Activated T-helper 1 cell treated with anti-CD3 and anti-CD28 coated beads, Interleukin-2, amount 50 U/mL, for 16 hours (primary cell): ENCODE measurements at places on chromosomes 3 and 15.
A peak's percentile ranks its signal among the peaks of the same experiment; 100 is the strongest.

DNA sequence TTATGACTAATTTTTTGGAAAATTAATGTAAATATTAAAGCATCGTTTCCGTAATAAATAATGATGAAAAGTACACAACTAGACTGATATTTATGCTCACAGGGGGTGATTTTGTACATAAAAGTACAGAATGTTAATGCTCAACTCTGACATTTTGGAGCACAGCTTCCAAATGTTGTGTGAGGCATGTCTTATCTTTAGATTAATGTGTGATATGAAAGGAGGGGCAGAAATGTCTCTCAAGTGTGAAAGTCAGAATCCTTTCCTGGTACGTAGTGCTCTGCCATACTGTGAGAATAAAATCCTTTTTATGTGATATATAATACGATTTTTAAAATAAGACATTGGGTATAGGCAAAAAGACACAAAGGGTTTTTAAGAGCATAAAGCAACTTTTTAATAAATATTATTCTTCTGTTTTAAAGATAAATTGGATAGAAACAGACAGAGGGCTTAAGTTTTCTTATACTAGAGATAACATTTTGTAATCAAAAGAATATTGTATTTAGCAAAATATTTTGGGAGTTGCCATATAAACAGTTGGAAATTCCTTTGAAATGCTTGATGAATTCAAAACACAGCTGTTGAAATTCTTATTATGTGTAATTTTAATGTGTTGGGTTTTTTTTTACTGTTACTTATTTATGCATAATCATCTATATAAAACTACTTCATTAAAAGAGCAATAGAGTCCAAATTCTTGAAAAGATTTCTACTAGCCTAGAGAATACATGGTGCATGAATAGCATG lies 389.7 kb downstream of the RAP2B start:
- no peak for DNase-seq

DNA sequence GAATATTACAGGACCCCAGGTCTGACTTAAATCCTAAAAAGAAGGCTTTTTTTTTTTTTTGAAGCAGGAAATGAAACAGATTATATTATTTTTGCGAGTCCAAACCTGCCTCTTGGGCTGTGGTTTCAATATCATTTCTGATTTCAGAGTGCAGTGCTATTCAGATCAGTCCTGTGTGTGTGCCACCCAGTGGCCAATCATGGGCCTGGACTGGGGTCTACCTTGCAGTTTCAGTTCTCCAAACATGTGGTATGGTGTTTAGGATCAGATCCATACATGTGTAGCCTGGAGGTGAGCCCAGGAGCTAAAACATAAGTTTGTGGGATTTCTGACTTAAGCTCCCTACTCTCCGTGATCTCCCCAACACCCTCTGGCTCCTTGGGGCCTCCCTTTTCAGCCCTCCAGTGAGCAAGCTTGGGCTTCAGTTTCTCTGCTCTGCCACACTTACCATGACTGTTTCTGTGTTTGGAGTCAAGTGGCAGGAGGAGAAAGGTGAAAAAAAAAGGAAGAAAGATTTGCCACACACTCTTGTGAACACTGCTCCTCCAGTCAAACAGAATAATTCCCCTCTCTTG lies 12.1 kb upstream of the THSD4 start:
- no peak for DNase-seq

- no peak for DNase-seq
Measured at GRCh38 chr3:4643904-4644547, 150.9 kb downstream of the ITPR1 start.

DNA sequence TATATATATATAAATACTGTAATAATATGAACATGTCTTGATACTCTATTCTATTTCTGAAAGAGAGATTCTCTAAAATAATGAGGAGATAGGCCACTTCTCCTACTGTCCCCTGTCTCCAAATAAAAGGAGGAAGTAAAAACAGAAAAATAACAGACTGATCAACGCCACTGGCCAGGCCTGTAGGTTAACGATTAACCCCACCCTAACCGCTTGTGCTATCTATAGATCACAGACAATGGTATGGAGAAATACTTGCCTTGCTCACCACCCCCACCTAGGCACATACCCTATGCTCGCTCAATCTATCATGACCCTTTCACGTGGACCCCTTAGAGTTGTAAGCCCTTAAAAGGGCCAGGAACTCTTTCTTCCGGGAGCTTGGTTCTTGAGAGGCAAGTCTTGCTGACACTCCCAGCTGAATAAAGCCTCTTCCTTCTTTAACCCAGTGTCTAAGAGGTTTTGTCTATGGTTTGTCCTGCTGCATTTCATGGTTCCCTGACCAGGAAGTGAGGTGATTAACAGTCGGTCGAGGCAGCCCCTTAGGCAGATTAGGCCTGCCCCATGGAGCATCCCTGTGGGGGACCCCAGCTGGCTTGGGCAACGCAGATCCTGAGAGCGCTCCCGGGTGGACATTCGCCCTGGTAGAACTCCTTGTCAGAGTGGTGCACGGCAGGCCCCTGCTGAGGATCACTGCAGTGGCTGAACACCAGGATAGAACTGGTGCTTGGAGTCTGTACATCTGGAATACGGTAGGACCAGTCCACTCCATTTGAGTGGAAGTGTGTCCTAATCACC lies 521.8 kb upstream of the CNTN3 start:
- no peak for DNase-seq

GRCh38 chr3:11307830-11308432 lies 35.7 kb downstream of the ATG7 start:
- DNase-seq: no peak

- no peak for DNase-seq
Measured at GRCh38 chr15:80803580-80804525, 24.7 kb downstream of the CEMIP start.

GRCh38 chr3:188674595-188674994 lies 497.2 kb upstream of the TPRG1 start:
- no peak for DNase-seq

DNA sequence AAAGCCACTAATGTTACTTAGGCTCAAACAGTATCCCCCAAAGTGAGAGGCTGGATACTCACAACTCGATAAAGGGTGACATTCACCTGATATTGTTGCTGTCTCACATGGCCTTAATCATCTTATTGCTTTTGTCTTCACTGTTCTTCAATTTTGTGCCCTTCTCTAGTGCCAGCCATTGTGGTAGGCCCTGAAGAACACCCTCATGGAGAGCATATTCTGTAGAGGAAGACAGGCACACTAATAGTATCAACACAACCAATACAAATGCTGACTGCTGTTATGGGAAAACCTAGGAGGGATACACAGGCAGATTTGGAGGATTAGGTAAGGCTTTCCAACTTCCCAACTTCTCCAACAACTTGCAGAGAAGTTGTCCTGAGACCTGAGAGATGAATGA lies 4.1 kb upstream of the BLM start:
- DNase-seq: no peak

DNA sequence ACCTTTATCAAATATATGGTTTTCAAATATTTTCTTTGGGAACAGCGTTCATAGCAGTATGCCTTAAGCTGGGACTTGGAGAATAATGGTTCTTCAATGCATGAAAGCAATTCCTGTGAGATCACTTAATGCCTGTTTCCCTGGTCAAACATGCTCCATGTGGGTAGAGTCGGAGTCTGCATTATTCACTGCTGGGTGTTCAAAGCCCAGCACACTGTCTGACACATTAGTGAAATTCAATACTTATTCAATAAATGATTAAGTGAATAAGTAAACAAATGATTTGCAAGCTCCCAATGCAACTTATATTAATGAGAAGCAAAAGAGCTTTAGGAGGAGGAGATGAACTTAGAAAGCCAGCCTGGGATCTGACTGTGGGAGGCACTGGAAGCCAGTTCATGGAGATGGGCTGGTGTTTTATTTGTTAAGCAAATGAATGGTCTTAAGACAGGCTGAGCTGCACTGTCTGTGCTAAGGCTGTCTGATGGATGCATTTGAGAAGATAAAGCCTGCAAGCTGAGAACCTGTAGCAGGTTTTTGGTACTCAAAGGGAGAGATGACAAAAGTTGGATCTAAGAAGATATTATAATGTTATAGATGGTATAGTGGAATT lies 490.8 kb downstream of the MCTP2 start:
- no peak for DNase-seq

GRCh38 chr3:9732740-9733115 lies 1.2 kb downstream of the BRPF1 start:
- no peak for DNase-seq

GRCh38 chr15:32802286-32802936 lies 84.6 kb downstream of the GREM1 start:
- DNase-seq: no peak

GRCh38 chr3:115660646-115661337 lies 37.5 kb downstream of the GAP43 start:
- no peak for DNase-seq

DNA sequence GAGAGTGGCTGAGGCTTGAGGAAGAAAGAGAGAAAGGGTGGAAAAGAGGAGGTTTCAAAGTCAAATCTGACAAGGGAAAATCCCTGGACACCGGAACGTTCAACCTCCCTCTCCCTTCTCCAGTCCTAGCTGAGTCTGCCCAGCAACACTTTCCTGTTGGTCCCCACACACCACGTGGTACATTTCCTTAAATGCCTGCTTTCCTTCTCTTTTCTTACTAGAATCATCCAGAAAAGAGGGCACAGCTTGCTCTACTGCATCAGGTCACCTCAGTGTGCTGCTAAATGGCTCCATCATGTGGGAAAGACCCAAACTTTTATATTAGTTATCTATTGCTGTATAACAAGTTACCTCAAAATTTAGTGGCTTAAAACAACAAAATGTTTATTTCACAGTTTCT lies 181.2 kb downstream of the NECTIN3 start:
- no peak for DNase-seq

- no peak for DNase-seq
Measured at GRCh38 chr3:122350814-122351418, 25.9 kb downstream of the CSTA start.

GRCh38 chr3:7787871-7788828 lies 713.5 kb upstream of the LMCD1 start:
- no peak for DNase-seq

- peak; percentile 54 for DNase-seq
Measured at GRCh38 chr3:11236588-11237461, 35.4 kb upstream of the ATG7 start.

GRCh38 chr15:47718497-47719437 lies 1.5 kb downstream of the SEMA6D start:
- DNase-seq: no peak

DNA sequence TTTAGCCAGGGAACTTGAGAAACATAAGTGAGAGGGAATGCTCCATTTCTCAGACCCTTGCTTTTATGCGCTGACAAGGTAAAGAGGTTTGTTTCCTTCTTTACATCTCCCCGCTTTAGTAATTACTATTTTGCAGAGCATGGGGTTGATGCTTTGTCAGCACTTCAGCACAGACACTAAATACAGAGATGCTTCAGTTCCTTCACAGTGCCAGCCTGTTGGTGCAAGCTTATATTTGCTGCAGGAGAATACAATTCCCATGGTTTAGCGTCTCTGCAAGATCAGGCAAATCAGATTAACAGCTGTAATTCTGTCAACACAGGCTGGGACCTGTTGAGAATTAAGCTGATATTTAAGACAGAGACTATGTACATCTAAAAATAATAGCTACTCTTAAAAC lies 2.9 kb downstream of the FMN1 start:
- DNase-seq: no peak

- no peak for DNase-seq
Measured at GRCh38 chr3:13828501-13829265, 51.2 kb downstream of the WNT7A start.

DNA sequence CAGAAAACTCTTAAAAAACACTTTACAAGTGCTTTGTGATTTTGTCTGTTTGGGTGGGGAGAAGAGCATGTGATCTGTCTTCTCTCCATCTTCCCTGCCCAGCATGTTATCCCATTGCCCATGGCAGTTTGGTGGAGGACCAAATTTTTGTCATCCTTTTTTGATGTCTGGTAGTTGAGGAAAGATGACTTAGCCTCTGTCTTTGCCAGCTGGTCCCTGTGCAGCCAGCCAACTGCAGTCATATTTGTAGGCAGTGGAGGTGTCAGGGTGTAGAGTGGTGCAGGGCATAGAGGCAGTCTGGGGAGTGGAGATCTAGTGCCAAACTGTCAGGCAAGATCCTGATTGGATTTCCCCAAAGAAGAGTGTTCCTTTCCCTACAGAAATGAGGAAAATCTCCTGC lies 40.7 kb downstream of the GASK1A start:
- no peak for DNase-seq

- DNase-seq: no peak
Measured at GRCh38 chr3:72368331-72368975, 479.8 kb downstream of the SHQ1 start.

- no peak for DNase-seq
Measured at GRCh38 chr3:159158213-159158612, 356.4 kb downstream of the MFSD1 start.

- DNase-seq: no peak
Measured at GRCh38 chr3:25454005-25454927, 26.2 kb downstream of the RARB start.
